ENCODE measurements at places on chromosomes 7 and 10.

- no peak for DNase-seq
Observed at GRCh38 chr7:93890041-93890463, 501 bp downstream of the TFPI2 start.

DNA sequence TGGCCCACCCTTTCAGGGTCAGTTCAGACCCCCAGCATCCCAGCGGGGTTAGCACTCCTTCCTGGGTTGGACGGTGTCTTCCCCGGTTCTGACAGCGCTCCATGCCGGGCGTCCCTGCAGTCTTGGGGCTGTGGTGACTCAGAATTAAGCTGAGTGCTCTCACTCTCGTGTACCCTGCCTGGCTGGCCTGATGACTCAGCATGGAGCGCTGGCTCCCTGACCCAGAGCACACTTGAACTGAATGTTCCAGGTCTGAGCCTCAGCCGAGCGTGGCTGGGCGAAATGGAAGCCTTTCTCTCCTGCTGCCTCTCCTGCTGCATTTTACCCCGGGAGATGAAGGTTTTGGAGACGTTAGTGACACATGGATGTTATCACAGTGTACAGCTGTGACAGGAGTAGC lies 7.1 kb downstream of the BAG3 start:
- no peak for DNase-seq

DNA sequence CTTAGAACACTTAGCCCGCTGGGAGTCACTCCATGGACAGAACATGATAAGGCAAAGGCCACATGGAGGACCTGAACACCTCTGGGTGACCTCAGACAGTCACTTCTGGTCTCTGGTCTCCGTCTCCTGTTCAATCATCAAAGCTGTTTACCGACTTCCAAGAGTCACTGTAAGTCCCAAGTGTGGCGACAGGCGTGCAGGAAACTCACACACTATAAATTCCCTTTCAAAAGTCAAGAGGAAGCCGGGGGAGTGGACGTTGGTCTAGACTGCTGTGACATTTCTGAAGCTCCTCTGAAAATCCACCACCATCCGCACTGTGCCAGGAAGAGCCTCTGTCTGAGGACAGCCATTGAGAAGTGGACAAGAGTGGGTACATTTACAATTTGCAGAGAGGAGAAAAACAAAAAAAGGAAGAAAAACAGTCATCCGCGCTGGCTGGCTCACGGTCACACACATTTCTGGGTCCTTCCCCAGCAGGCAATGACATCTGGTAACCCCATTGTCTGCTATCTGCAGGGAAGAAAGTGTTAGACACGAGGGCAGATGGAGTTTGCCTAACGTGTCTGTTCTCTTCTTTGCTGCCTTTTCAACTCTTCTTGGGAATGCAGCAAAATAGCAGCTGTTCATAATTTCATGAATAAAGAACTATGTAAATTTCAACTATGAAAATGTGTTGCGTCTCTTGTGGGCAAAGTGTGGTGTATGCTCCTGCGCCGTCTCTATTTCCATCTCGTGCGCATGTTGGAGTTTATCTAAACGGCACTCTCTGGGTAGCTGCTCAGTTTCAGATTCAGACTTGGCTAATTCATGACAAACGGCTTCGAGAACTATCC lies 32.9 kb upstream of the CUX1 start:
- DNase-seq, result no peak

GRCh38 chr7:99293650-99294049 lies 21.0 kb downstream of the MYH16 start:
- DNase-seq, result no peak

DNA sequence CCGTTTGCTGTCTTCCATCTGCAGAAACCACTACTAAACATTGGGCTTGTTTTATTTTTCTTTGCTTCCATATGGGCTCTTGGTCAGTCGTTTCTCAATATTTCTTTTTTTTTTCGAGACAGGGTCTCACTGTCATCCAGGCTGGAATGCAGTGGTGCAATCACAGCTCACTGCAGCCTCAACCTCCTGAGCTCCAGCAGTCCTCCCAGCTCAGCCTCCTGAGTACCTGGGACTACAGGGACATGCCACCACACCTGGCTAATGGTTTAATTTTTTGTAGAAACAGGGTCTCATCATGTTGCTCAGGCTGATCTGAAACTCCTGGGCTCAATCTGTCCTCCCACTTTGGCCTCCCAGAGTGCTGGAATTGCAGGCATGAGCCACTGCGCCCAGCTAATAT lies 163.1 kb downstream of the LYZL1 start:
- no peak for DNase-seq

DNA sequence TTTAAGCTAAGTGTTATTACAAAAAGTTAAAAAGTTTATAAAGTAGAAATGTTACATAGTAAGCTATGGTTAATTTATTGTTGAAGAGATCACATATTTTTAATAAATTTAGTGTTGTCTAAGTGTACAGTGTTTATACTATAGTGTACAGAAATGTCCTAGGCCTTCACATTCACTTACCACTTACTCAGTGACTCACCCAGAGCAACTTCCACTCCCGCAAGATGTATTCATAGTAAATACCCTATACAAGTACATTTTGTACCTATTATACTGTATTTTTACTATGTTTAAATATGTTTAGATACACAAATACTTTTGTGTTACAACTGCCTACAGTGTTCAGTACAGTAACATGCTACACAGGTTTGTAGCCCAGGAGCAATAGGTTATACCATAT lies 69.2 kb downstream of the DNAJC1 start:
- no peak for DNase-seq

DNA sequence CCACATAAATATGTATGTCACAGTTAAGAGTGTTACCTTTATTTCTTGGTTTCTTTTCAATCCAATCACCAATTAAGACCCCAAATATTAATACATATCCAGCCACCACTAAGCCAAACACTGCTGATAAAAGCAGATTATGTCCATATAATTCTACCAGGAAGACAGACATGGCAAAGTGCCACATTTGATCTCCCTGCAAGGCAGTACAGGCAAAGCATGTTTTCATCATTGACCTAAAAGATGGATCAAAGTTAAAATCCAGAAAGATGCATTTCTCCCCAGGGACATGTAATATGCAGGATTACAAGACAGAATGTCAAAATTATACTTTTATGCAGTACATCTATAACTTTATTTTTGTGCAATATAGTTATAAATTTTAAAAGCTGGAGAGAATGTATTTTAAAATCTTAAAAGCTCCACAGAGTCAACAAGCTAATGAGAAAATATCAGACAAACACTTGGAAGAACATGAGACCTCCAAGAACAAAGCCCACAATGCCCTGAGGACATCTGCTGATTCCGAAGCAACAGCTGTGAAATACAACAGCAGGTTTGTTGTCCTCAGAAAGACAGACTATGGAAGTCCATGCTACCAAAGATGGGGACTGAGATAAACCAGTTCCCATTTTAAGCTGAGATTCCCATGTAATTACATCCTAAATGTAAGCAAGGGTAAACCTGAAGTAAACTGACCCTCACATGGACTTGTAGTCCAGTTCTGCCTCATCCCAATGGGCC lies 54.5 kb upstream of the TOMM7 start:
- no peak for DNase-seq

GRCh38 chr10:110932505-110933180 lies 13.2 kb downstream of the SHOC2 start:
- no peak for DNase-seq

GRCh38 chr10:17460756-17461155 lies 6.4 kb upstream of the ST8SIA6 start:
- no peak for DNase-seq

DNA sequence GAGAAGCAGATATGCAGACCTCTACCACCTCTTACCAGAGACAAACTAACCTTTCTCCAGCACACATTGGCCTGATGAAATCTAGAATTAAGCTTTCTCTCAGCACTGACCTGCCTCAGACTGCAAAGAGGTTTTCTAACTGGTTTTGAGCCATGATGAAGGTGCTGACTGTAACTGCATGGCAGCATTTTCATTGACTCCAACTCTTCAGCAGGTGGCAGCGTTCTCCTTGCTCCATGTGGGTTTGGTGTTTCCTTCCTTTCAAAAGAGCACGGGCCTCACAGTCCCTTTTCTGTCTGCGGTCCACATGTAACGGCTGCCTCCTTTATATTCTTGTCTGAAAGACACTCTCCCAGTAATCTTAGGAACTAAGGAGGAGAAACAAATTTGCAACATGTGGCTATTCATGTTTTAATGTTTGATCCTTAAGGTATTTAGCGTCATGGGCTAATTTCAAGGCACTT lies 12.6 kb downstream of the KLLN start:
- DNase-seq, result peak; percentile 17

Measured in stimulated activated CD8-positive, alpha-beta memory T cell treated with anti-CD3 and anti-CD28 coated beads, Interleukin-12 subunit alpha, Interleukin-12 subunit beta, amount 100 ng/mL, for 4 hours (primary cell).